ENCODE measurements at places on chromosomes 12 and 14.

DNA sequence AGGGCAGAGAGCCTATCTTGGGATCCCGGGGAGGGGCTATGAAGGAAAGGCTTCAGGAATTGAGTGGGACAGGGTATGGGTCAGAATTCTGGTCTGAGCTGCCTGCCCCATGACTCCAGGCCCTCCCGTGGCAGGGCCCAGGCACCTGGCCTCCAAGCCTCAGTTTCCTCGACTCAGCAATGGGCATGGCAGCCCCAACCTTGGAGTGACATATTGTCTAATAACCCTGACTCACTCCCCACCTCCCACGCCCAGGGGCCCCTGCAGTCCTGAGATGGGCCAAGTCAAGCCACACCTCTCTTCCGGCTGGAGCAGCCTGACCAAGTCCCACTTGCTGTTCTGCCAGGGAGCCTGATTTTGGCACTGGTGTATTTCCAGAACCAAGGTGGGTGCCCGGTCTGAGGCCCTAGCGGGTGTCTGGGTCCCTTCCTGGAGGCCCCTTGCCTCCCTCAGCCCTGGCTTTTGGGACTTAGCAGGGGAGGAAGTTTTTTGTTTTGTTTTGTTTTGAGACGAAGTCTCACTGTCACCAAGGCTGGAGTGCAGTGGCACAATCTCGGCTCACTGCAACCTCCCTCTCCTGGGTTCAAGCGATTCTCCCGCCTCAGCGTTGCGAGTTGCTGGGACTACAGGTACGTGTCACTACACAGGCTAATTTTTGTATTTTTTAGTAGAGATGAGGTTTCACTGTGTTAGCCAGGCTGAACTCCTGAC is 40.3 kb upstream of the RCOR1 start:
- peak; percentile 69 for DNase-seq

DNA sequence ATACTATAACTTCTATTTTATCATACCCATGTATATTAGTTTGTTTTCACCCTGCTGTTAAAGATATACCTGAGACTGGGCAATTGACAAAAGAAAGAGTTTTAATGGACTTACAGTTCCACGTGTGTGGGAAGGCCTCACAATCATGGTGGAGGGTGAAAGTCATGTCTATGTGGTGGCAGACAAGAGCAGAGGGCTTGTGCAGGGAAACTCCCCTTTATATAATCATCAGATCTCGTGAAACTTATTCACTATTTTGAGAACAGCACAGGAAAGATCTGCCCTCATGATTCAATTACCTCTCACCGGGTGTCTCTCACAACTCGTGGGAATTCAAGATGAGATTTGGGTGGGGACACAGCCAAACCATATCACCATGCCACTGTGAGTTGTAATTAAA is 135.8 kb downstream of the SYNE2 start:
- DNase-seq, result no peak

GRCh38 chr14:90739318-90740068 is 76.7 kb downstream of the TTC7B start:
- no peak for DNase-seq

- peak; percentile 72 for DNase-seq
These were observed 2.8 kb downstream of the PTMS start for GRCh38 chr12:6768990-6769389.

- DNase-seq, result peak; percentile 92
These were observed 13.2 kb upstream of the TIGAR start for GRCh38 chr12:4307593-4308333.

- DNase-seq, result no peak
These were observed 214.9 kb upstream of the BTG1 start for GRCh38 chr12:92360543-92360942.

GRCh38 chr12:101733166-101733565 is 6.1 kb downstream of the SYCP3 start:
- DNase-seq, result no peak

- no peak for DNase-seq
These were observed 71.2 kb downstream of the SLC2A13 start for GRCh38 chr12:40034712-40035111.

GRCh38 chr14:21092273-21093011 is 6.0 kb downstream of the ZNF219 start:
- peak; percentile 86 for DNase-seq

DNA sequence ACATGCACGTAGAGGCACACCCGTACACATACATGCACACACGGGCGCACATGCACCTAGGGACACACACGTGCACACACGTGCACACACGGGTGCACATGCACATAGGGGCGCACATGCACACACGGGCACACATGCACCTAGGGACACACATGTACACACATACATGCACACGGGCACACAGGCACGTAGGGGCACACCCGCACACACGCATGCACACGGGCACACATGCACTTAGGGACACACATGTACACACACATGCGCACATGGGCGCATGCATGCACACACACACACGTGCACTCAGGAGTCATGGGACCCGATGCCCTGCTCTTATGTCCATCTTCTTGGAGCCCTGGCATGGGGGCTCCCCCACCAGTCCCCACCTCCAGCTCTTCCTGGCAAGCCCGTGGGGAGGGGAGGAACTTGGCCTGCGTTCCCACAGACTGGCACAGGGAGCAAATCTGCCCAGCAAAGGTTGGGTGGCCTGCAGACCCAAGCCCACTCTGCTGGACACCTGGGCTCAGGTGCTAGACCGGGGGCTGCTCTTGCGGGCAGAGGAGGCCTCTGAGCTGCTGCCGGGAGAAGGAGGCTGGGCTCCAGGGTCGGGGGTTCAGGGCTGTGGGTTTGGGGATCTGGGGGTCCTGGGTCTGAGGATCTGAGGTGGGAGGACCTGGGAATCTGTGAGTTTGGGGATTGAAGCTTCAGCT is 51.4 kb downstream of the KIF26A start:
- no peak for DNase-seq

GRCh38 chr12:93144109-93144508 is 215.0 kb upstream of the EEA1 start:
- no peak for DNase-seq

DNA sequence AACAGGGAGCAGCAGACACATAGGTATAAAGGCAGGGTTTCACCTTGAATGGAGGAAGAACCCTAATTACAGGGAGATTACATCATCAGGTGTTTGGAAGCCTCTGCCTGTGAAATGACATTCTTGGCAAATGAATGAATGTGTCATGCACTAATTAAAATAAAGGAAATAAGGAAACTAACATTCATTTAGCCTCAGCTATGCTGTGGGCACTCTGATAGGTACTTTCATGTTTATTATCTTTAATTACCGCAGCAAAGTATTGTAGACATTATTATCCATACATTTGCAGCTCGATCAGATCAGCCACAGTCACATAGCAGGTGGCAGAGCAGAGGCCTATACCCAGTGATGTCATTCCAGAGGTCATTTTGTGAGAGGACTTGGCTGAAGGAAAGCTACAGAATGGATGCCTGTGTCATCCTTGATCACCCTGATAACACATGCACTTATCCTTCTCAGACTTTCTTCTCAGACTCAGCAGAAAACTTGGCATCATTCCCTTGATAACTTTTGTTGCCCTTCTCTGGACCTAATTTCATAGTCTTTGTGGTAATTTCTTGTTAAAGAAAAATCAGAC is 18.4 kb downstream of the ZNF664 start:
- DNase-seq, result no peak

- peak; percentile 64 for DNase-seq
These were observed 13.9 kb downstream of the KRT7 start for GRCh38 chr12:52246720-52247621.

DNA sequence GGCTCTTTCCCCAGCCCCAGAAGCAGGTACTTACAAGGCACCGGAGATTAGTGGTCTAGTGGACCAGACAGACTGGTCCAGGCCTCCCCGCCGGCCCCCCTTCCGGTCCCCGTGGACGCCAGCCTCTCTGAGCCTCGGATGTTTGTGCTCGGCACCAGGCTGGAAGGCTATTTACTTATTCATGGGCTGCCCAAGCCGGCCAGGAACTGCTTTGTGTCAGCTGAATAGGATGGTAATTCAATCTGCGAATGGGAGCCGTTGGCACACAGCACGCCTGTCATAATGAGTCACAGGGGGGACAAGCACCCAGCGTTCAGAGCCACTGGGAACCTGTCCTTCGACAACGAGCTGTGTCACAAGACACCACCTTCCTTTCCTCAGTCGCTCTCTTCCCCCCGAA is 82.3 kb downstream of the RIMBP2 start:
- DNase-seq, result peak; percentile 63

DNA sequence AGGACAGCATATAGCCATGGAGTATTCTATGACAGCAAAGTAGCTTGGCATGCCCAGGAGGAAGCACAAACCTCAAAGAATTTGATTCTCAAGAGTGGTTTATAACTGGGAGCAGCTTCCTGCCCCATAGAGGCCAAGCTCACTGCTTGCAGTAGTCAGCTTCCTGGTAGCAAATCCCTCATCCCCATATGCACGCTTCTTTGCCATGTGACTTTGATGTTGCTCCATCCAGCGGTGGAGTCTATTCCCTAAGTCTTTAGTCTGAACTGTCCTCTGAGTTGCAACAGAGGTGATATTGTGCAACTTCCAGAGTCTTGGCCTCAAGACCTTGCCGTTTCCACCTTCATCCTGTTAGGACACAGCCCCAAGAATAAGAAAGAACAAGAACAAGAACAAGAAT is 996.8 kb upstream of the TMEM132C start:
- peak; percentile 18 for DNase-seq

GRCh38 chr14:102717276-102717675 is 60.0 kb upstream of the TRAF3 start:
- no peak for DNase-seq

- no peak for DNase-seq
These were observed 20.8 kb downstream of the SIVA1 start for GRCh38 chr14:104773505-104774452.
